ENCODE measurements at places on chromosomes 13 and 19.

DNA sequence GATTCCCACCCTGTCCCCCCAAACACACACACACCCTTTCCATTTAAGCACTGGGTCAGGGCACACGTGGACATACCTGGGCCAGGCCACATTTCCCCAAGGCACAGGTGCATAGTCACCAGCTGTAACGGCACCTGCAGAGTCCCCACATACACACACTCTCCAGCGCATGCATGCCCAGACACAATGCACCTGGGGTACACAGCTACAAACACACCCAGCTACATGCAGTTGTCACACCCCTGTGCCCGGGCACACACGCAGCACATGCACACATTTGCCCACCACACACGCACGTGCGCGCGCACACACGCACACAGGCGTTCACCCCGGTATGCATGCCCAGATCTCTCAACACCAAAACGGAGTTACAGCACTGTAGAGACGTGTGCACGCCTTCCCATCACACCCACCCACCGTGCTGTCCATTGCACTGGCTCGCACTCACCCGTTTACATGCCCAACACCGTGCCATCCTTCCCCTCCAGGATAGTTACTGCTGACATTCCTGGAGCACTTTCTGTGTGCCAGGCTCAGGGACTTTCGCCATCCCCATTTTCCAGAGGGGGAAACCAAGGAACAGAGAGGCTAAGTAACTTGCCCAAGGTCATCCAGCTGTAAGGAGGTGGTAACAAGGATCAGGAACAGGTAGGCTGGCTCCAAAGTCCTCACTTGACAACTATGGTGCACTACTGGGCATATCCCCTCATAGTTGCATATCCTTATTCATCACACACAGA lies 749 bp upstream of the SHANK1 start:
- DNase-seq: no peak

DNA sequence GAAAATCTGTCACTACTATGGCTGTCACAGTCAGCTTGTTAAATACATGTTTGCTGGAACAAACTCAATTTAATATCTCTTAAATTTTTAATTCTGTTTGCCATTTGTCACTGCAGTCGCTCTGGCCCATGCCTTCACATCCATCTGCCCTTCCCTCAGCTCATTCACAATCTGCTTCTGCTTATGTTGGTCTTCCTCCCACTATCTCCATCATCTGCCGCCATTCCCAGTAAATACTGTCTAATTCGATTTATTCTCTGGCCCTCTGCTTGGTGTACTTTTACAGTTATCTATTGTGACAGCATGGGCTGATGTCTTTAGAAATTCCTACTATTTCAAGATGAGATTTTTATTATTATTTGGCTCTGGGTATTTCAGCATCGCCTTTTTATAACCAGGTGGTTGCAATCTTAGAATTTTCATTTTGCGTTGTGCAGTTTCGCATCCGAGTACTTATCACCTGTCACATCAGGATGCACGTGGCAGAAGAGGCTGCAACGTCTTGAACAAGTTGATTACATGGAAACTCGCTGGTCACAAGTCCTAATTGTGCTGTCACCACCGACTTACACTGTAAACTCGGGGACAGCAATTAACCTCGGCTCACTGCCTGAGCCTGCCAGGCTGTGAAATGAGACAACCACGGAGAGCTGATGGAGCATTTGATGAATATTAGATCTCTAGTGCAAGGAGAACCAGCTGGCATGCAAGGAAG lies 158.4 kb downstream of the MYO16 start:
- DNase-seq: no peak

GRCh38 chr13:42239161-42239560 lies 32.8 kb upstream of the AKAP11 start:
- DNase-seq: no peak

GRCh38 chr19:49832556-49832955 lies 14.5 kb downstream of the MED25 start:
- no peak for DNase-seq

DNA sequence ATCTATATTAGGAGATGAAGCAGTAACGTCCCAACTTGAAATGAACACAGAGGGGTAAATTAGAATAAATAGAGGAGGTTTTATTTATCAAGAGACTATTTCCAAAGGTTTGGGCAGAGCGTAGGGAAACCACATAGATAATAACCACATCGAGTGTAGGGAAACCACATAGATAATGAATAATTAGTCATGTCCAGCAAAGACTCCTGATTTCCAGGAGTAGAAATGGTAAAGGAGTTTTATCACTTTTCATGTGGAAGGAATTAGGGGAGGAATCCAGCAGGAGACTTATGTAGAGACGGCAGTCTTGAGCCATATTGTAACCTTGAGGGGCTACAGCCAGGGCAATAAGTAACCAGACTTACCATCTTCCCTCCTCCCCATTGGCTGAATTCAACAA lies 136.3 kb upstream of the CSNK1A1L start:
- no peak for DNase-seq

- no peak for DNase-seq
Observed at GRCh38 chr13:99093997-99094396, 106.7 kb upstream of the UBAC2 start.

GRCh38 chr19:39319892-39320248 lies 793 bp downstream of the LRFN1 start:
- DNase-seq: no peak

- no peak for DNase-seq
Observed at GRCh38 chr13:51733374-51734298, 70.3 kb downstream of the DHRS12 start.

DNA sequence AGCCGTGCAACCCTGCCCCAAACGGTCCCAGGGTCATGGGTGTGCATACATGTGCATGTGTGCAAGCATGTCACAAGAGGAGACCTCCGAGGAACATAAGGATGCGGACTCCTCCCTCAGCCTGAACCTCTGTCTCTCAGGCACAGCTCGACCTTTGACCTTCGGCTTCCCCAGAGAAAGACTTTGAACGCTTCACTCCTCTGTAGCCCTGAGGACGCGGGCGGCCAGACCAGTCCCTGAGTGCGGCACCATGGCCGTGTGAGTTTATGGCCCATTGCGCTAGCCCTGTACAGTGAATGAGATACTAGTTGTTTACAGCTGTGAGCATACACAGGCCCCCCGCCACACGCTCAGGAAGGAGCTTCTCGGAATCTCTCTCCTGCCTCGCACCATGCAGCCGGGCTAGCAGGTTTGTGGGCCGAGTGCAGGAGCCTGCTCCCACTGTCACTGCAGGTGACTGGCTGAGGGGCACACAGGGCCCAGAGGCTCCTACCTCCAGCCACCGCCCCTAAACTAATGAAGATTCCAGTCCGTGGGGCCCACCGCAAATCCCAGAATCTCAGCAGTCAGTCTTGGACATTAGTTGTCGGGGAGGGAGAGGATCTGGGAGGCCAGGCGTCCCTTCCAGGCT lies 10.8 kb downstream of the RASA3 start:
- DNase-seq: no peak

GRCh38 chr19:56142087-56142787 lies 1.1 kb downstream of the ZNF444 start:
- no peak for DNase-seq

- no peak for DNase-seq
Observed at GRCh38 chr19:19582471-19582870, 36.0 kb downstream of the PBX4 start.

- no peak for DNase-seq
Observed at GRCh38 chr13:59700281-59700680, 463.4 kb downstream of the DIAPH3 start.

GRCh38 chr13:113730258-113730691 lies 28.8 kb upstream of the TMEM255B start:
- DNase-seq: no peak

GRCh38 chr13:79387853-79388252 lies 18.2 kb downstream of the RBM26 start:
- DNase-seq: no peak

- no peak for DNase-seq
Observed at GRCh38 chr13:102620516-102620915, 23.7 kb downstream of the TPP2 start.

GRCh38 chr19:34962687-34963572 lies 1.1 kb downstream of the ZNF792 start:
- DNase-seq: no peak

GRCh38 chr13:39603424-39603947 lies 493 bp upstream of the LHFPL6 start:
- DNase-seq: no peak

DNA sequence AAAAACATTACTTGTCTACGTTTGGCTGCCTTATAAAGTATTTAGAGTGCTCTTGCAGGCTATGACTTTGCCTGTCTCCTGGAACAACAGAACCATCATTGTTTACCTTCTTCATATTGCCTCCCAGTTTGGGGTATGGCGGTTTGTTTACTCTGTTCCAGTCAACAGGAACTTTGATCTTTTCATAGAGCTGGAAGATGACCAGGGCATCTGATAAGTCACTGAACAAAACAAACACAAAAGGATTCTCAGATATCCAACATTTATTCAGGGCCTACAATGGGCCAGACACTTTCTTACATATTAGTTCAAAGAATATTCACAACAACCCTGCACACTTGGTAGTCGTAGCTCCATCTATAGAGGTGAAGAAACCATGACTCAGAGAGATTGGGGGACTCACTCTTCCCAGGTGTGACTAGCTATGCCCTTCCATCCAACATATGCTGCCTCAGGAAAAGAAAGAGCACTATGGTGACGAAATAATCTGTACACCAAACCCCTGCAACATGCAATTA lies 38.4 kb upstream of the CPB2 start:
- no peak for DNase-seq

DNA sequence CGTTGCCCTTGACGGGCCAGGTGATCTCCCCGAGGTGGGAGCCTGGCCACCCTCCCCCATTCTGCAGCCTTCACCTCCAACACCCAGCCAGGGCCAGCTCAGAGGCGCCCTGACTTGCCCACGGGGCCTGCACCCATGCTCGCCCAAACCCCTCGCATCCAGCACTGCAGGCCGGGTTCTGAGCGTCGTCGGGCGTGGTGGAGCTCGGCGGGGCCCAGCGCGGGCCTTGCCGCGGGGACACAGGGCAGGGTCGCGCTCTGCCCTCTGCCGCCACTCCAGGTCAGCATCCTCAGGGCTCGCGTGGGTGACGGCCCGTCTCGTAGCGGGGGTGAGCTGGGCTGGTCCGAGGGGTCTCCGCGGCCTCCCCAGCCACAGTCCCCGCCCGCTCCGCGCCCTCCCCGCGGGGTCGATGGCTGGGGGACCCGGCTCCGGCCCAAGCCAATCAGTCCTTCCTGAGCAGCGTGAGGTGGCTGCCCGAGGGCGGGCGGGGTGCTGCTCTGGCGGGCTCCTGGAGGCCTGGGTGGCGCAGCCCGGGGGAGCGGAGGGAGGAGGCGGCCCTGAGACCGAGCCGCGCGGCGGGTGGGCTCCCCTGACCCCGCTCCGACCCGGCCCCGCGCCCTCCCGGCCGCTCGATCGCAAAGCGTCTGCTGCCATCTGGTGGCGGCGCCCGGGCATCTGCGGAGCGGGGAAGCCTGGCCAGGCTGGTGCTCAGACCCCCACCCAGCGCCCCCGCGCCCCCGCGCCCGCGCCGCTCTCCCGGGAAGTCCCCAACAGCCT lies 61.4 kb downstream of the CCNE1 start:
- no peak for DNase-seq

DNA sequence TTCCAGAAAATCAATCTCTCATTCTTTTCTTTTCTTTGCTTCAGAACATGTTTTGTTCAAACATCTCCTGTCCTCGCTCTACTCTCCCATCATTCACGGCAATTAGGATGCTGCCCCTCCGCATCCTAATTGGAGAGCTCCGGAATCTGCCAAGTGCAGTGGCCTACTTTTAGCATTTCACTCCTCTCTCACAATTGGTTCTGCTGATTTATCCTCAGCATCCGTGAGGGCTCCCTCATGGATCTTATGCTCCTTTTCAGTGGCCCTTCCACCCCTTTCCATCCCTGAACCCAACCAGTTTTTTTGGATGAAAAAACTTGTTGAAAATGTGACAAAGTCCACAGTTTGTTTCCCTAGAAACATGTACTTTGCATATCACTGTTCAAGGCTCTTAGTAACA lies 22.4 kb downstream of the AMER2 start:
- DNase-seq: no peak

Measured in NCI-H2081 treated with DMSO at 0.1 percent for 48 hours (cell line).